Activated gamma-delta T cell treated with anti-CD3 and anti-CD28 coated beads, Interleukin-2, amount 50 U/mL, for 16 hours (primary cell): ENCODE measurements at places on chromosomes 12 and 14.

GRCh38 chr14:67395086-67395875 lies 16.7 kb downstream of the PLEK2 start:
- no peak for DNase-seq

DNA sequence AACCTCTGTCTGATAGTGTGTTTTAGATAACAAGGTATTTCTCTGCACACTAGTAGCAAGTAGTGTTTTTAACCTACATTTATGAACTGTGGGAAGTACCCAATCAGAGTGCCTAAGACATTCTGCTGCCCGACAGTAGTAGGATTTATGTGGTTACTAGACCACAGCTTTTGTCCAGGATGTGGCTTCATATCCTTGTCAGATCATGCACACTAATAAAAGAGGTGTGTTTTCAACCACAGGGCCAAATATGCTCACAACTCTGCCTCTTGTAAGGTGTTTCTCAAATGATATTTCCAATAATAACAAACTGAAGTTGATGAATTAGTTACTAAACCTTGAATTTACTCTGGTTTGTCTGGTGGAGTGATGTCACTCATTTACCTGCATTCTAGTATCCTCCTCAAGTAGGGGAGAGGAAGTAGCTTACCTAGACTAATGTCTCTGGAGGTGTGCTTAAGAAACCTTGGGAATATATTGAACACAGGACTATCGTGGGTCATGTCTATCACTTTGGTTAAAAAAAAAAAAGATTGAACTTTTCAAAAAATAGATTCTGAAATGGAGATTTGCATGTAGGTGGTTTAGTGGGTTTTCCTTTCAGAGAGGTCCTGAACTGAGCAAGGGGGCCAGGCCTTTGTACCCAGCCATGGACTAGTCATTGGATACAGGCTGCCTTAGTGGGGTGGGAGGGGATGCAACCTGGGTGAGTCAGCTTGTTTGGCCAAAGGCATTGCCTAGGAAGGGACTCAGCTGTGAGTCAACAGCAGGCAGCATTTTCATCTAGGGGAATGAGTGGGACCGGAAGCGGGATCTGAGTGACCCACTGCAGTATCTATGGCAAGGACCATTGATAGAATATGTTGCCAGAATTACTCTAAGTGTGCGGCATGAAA lies 14.1 kb downstream of the FBXW8 start:
- peak; percentile 17 for DNase-seq

- no peak for DNase-seq
Observed at GRCh38 chr12:25083211-25083610, 111.7 kb downstream of the DNAI7 start.

DNA sequence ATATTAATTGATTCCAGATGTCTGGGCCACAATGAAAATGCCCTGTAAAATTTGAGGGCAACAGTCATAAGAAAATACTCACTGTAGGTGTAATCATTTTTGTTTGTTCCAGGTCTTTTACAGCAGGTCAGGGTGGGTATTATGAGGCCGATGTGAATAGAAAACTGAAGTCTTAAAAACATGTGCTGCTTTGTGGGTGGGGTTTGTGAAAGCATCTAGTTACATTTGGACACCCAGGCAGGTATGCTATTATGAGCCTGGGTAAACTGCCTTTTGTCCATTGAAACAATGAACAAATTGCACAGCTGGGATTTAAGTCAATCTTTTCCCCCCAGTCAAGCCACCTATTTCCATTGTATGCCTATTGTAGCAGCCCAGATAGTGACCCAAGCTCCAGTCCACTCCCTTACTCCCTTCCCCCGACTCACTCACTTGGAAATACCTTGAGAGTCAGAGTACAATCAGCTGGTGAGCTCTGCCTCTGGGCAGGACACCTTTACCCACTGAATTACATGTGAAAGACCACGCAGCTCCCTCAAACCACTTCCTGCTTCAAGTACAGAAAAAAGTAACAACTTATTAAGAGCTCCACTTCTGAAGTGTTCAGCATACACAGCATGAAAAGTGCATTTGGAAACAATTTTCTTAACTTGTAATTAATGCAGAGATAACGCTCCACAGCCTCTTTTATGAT lies 1.8 kb downstream of the IGF1 start:
- peak; percentile 12 for DNase-seq

DNA sequence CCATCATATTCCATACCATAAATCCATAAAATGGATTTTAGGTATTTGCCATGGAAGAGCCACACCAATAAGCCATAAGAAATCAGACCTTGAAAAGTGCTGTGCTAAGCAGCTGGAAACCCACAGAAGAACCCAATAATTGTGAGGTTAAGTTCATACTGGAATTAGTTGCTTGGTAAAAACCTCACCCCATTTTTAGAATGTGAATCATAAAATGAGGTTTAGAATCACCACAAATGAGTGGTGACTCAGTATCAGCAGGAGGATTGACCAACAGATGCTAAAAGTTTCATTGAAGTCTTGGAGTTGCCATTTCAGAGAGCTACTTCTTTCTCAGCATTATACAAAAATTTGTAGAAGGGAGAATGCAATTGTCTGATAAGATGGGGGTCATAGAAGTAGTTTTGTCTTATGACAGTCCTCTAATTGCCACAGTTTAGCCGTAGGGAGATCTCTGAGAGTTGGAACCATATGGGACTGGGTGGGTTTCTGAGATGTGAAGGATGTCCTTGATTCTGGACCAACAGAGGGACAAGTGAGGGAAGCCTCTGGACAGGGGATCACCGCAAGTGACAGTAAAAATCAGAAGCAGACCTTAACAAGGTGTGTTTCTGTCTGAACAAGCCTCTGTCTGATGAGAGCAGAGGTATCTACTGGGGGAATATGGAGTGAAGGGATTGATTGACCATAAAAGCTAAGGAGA lies 1.4 kb upstream of the STON2 start:
- DNase-seq = no peak

DNA sequence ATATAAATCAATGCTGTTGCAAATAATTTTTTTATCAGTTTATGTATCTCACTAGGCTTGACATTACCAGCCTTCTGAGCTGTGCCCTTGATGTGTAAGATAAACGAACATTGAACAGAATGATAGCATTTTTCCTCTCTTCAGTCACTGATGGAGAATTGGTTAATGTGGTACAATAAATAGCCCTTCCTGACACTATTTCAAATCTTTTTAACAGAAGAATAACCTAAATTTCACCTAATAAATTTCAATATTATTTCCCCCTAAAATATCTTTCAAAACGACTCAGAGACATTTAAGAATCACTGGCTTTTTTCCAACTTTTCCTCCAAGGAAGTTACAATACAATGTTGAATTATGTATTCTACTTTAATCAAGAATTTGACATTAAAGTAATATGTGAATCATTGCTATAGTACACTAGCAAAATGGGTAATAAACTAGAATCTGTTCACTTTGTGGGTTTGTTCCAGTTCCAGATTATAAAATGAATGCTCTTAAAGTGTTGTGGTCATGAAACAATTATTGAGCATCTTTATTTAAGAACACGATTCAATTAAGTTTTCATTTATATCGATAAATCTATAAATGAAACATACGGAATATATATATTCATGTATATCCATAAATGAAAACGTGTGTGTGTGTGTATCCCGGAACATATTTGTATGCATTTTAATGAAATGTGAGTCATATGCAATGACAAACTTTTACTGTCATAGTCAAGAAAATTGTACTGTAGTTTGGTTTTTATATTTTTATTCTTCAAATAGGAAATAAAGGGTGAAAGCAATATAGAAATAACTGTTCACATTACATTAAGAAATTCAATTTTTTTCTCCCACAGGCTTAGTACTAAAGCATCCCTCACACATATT lies 2.5 kb upstream of the ATP2B1 start:
- no peak for DNase-seq

DNA sequence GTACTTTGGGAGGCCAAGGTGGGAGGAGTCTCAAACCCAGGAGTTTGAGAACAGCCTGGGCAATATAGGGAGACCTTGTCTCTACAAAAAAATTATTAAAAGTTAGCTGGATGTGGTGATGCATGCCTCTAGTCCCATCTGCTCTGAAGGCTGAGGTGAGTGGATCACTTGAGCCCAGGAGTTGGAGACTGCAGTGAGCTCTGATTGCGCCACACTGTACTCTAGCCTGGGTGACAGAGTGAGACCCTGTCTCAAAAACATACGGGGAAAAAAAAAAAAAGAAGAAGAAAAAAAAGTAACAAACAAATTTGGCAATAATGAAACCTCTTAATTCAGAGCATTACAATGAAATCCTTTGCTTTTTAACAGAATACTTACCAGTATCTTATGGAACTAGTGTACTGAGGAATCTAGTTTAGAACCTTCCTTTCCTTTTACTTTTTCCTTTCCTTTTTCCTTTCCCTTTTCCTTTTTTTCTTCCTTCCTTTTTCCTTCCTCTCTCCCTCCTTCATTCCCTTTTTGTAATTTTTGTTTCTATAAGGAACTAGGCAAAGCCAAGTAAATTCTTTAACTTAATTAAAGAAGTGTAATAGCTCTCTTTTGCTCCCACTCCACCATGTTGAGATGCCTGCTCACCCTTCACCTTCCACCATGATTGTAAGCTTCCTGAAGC lies 12.2 kb upstream of the CNOT2 start:
- no peak for DNase-seq

DNA sequence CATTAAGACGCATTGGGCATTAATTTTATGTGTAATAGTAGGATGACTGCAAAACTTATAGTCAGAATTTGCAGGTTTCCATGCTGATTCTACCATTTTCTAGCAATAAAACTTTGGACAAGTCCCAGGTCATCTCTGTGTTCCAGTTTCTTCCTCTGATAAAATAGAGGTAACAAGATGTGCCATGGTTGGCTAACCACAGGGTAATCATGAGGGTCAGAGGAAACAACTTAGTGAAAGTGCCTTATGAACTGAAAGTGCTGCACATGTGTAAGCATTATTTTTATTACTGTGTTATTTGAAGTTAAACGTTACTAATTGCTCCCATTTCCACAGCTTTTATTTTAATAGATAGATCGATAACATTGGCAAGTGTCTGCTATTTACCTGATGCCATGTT lies 21.1 kb downstream of the SMCO2 start:
- DNase-seq = no peak

DNA sequence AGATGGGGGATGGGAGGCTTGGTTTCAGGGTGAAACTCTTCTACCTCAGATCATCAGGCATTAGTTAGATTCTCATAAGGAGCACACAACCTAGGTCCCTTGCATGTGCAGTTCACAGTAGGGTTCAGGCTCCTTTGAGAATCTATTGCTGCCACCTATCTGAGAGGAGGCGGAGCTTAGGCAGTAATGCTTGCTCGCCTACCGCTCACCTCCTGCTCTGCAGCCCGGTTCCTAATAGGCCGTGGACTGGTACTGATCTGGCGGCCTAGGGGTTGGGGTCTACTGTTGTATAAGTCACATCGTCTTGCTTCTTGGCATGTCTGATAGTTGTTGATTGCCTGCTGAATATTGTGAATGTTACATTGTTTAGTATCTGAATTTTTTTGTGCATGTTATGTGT lies 12.2 kb downstream of the SCYL2 start:
- DNase-seq = no peak

- no peak for DNase-seq
Observed at GRCh38 chr14:86087377-86087776, 557.4 kb downstream of the FLRT2 start.

DNA sequence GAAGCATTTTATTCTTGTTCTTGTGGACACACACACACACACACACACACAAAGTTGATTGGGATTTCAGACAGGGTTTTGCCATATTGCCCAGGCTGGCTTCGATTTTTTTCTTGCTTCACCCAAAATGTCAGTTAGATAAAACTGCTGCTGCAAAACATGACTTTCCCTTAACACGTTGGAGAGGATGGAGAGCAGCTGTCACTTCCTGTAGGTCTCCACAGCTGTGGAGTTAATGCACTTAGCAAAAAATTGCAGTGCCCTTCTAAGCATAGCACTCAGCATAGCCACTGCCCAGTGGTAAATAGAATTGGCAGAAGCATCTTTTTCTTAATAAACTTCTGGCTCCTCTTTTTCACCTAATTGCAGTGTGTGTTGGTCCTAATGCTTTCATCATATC lies 54.5 kb downstream of the PDZRN4 start:
- no peak for DNase-seq

DNA sequence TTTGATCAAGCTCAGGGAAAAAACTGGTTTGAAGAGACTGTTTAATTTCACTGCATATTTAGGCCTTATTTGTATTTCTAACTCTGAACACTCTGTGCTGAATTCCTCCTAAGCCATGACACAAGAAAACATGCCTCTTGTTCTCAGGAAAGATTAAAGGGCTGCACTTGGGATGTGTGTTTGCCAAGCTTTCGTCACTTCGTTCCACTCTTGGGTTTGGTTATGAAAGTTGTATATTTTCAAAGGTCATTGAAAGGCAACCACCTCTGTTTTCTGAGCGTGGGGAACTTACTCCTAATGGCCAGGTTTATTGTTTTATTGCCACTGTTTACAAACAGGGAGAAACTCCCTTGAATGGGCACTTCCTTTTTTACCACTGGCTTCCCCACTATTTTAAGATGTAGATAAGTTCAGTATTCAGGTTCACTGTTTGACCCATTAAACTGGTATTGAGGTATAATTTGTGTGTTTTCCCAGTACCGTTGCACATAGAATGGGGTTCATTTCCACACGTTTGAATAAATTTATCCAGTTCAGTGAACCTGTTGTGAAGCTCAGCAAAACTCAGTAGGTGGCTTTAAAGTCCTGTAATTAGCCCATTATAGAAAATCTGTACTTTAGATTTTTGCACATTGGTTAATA lies 65.3 kb downstream of the NKX2-1 start:
- no peak for DNase-seq

DNA sequence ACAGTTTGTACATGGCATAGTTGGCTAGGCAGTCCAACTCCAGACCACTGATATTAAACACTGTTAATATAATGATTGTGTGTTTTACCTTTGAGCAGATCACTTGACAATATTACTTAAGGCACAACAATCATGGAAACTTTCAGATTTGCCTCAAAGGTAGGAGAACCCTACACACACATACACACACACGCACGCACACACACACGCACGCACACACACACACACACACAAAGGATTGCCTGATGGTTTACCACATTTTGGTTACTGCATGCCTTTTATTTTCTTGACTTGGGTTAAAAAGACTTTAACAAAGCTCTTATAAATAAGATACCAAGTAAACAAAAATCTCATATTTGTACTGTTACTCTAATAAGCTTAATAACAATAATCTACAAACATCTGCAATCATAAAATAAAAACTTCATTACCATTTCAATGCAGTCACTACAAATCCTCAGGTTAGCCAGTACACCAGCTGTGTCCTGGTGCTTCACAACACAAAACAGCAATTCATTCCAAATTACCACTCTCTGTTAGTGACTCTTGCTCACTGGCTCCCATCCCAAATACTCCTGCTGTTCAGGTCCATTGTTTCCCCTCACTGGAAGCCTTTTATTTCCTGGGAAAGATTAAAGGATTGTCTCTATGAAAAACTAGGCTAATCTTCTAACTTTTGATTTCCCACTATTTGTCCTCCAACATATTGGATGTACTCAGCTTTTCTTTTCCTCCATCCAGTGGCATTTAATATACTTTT lies 175.2 kb upstream of the ATP2B1 start:
- no peak for DNase-seq
